ENCODE measurements at places on chromosomes 4 and X.

GRCh38 chr4:40314951-40315350 is 20.2 kb upstream of the CHRNA9 start:
- no peaks in the 10 kb centered on the region for H3K27me3 ChIP-seq
- H3K36me3 ChIP-seq: no peaks in the 10 kb centered on the region
- H3K4me1 ChIP-seq: peaks cover 8% of the 10 kb centered on the region

DNA sequence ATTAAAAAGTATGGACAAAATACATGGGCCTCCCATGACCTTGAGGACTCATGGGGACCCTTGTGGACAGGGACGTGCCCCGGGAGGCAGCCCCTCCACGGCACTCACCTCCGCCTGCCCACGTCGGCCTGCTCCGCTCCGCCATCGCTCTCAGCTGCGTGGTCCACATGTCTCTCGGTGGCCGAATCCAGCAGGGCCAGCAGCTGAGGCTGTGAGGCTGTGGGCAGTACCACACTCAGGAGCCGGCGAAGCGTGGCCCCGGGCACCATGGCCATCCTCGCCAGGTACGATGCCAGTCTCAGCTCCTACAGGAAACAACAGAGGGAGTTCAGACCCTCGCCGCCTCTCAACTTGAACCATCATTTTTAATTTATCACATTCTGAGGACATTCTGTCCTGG is 140.0 kb downstream of the EVC2 start:
- no peaks in the 10 kb centered on the region for H3K27me3 ChIP-seq
- DNase-seq: no peak
- no peaks in the 10 kb centered on the region for H3K4me1 ChIP-seq
- H3K36me3 ChIP-seq: peaks cover 15% of the 10 kb centered on the region
- no peak overlapping the region for H3K4me3 ChIP-seq

GRCh38 chr4:100539706-100540105 is 21.9 kb upstream of the EMCN start:
- no peak for DNase-seq
- H3K27ac ChIP-seq: no peak overlapping the region
- H3K4me1 ChIP-seq: peaks cover 2% of the 10 kb centered on the region

DNA sequence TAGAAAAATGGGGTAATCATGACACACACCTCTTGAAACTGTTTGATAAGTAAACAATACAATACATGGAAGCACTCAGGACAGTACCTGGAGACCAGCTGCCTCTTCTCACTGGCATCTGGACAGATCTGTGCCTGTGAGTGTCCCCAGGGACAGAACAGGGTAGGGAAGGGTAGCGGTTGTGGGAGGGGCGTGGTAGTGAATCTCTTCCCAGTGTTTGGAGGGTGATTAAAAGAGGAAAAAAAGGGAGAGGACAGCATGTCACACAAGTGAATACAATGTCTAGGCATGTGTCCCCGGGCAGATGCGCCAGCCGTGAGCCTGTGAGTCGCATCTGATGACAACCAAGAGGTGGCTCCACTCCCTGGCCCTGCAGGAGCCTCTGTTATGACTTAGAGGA is 138.8 kb upstream of the MSX1 start:
- H3K27me3 ChIP-seq: no peaks in the 10 kb centered on the region
- H3K4me3 ChIP-seq: no peak overlapping the region
- H3K4me1 ChIP-seq: no peaks in the 10 kb centered on the region
- H3K27ac ChIP-seq: no peak overlapping the region

DNA sequence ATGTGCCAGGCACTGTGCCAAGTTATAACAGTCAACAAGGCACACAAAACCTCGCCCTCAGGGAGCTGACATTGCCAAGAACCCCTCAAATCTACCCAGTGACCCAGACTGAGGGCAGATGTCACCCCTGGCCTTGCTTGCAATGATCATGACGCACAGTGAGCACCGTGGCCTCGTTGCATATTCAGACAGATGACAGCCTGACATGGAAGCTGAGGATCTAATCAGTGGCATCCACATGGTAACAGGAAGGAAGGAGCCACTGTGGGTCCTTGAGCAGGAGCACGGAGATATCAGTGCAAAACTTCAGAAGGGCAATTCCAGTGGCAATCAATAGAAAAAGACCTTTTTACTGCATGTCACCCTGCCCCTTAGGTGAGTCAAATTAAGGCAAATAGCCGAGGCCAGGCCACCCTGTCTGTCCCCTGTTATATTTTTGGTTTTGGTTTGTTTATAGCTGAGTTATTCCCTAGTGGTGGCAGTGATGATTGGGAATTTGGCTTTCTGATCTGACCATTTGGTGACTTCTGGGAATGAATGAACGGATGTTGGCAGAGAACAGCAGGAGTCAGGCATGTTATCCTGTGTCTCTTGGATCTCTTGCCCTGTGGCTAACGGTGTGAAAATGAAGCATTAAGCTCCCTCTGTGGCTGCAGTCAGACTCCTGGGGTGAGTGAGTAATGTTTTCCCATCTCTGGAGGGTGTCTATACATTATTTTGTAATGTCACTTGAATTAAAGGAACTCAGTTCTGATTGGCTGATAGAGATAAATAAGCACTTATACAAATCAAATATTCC is 20.4 kb downstream of the WDR13 start:
- H3K4me1 ChIP-seq: no peaks in the 10 kb centered on the region
- no peaks in the 10 kb centered on the region for H3K36me3 ChIP-seq
- no peaks in the 10 kb centered on the region for H3K27me3 ChIP-seq
- no peak overlapping the region for H3K4me3 ChIP-seq
- DNase-seq: no peak

GRCh38 chrX:38868941-38869401 is 67.7 kb downstream of the MID1IP1 start:
- DNase-seq: no peak
- H3K4me1 ChIP-seq: no peaks in the 10 kb centered on the region
- H3K27ac ChIP-seq: no peak overlapping the region
- H3K27me3 ChIP-seq: no peaks in the 10 kb centered on the region
- no peaks in the 10 kb centered on the region for H3K36me3 ChIP-seq
